ENCODE measurements at places on chromosomes 4 and X.

GRCh38 chr4:4875147-4875546 lies 15.7 kb downstream of the MSX1 start:
- no peak for DNase-seq

GRCh38 chr4:99762728-99763127 lies 53.9 kb upstream of the DAPP1 start:
- no peak for DNase-seq

DNA sequence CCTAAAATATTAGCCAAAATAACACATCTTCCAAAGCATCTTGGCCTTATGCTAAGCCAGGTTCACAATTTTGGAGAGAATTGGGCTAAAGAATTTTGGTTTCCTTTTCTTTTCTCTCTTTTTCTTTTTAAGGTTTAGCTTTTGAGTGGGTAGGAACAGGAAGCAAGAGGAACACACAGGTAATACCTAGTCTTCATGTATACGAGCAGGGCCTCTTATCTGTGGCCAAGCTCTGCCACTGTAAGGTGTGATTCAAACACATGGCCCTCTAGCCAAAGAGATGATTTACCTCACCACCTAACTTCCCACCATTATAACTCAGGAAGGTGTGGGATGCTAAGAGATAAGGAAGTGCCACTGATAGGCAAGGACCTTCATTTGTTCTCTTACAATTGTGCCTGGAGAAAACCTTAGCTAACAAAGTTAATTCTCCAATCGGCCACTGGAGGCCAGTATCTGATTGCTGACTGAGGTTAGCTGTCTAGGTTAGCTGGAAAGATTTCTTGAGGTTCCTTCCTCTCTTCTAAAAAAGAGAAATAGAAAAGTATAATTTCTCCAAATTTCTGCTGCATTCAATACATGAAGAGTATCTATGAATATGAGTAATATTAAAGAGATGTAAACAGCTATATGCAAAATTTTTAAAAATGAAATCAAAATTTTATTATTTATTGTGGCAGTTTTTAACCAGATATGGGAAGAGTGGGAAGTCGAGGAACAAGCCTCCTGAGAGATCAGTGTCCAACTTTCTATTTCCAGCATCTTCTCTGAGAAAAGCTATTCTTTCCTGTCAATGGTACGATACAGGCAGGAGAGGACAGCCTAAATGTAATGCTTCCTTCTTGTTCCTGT lies 30.1 kb upstream of the BBS7 start:
- DNase-seq = peak; percentile 29

GRCh38 chr4:3852309-3852708 lies 86.1 kb downstream of the ADRA2C start:
- DNase-seq = no peak

- DNase-seq = no peak
These were observed 165.5 kb upstream of the SLIT2 start for GRCh38 chr4:20086067-20086798.

DNA sequence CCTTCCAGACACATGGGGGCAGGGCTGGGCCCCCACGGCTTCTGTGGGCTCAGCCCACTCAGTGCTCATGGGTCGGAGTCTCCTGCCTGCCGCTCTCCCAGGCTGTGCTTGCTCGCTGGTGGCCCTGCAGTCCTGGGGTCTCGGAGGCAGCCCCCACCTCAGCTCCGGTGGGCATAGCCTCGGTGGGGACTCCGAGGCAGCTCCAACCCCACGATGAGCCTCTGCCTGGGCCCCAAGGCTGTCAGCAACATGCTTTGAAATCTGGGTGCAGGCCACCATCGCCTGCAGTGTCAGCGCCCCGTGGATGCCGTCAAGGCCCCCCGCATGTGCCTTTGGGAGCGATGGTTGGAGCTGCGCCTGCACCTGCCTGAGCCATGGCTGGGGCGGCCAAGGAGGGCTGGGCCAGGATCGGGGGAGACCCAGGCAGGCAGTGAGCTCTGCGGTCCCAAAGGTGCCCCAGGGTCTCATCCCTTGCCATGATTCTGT lies 30.2 kb upstream of the SPON2 start:
- no peak for DNase-seq

DNA sequence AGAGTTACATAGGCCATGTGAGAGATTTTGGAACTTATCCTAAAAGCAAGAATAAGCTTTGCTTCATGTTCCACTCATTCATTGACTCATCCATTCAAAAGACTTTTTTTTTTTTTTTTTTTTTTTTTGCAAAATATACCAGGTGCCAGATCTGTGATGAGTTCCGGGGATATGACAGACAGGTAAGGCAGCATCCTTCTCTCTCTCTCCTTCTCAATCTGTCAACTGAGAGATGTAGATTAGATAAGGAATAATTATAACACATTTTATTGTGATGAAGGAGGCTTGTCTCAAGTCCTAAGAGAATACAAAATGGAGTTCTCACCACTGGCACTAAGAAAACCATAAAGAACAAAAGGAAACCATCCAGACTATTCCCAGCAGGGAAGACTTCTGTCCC lies 190.2 kb upstream of the CPEB2 start:
- DNase-seq = no peak

Measured in progenitor cell of endocrine pancreas (in vitro differentiated cells).